ENCODE measurements at places on chromosomes 1 and 21. TPM values are rescaled to one million over a fixed set of nuclear protein-coding genes. Genes with fewer than 3 reads are reported as not detected.

GRCh38 chr1:25747046-25747719 lies 52.8 kb upstream of the SELENON start:
- no peak for DNase-seq

DNA sequence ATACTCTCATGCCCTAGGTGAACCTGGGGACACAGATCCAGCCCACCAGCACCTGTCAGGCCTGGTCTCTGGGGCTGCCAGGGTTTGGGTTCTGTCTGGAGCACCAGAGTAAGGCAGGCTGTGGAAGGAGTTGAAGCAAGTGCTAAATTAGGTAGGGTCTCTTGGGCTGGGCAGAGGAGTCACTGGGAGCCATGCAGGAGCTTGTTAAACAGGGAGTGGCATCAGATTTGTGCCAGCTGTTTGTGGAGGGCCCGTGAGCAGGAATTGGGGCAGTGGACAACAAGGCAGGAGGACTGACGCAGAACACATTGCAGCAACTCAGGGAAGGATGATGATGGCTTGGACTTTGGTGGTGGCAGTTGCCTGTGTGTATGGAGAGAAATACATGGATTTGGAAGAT lies 56.3 kb downstream of the PTPRF start:
- DNase-seq: no peak

DNA sequence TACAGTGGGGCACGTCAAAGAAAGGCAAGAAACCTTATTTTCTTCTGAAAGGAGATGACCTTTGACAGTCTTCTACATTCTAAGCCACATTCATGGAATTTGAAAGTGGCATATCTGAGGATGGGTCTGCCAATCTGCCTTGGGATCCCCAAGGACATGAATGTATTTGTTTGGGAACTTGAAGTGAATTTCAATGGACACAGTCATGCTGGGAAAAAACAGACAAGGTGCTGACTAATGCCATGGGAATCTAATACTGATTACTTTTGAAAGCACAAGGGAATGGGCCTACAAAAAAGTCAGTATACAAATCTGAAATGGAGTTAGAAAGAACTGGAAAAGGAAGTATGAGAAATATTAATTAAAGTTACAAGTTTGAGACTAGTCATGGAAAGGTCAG lies 128.8 kb downstream of the KCNJ6 start:
- DNase-seq: no peak

GRCh38 chr1:236064674-236065508 lies at the start of gene NID1:
TSS of gene NID1 (minus strand) at chr1:236065090. CDS start at chr1:236065079, 11 bp downstream.
- peak; percentile 56 for DNase-seq

DNA sequence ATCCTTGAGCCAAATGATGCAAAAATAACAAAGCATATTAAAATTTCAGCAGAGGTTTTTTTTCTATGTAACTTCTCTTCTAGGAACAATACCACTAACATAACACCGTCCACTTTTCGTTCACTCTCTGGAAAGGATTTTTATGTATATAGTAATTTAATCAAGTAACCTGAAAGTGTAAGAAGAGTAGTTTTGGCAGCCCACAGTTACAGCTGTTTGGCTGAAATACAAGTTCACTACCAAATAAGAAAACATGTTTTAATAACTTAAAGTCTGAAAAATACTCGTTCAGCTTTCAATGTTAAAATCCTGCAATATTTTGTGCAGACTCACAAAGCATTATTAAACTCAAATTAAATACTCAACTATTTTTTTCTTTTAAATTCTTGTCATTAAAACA lies 896.8 kb upstream of the ADGRL4 start:
- DNase-seq: no peak

DNA sequence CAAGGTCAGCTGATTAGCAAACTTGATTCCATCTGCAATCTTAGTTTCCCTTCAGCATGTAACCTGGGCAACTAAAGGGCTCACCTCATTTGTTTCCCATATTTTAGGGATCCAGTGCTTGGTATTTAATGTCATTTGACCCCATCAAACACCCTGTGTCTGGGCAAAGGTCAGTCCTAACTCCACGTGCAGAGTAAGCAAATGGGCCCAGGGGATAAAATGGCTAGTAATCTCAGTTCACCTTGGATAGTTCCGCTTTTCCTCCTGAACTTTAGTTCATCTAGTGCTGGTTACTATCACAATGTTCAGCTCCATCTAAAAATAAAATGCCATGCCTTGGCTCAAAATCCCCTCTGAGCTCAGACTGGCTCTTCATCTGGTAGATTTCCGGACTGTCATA lies 19.5 kb downstream of the PRKAB2 start:
- no peak for DNase-seq

- DNase-seq: peak; percentile 66
These were observed 18.9 kb upstream of the BTG2 start for GRCh38 chr1:203286161-203286984.

GRCh38 chr21:24903994-24904635 lies 703.2 kb downstream of the MRPL39 start:
- DNase-seq: no peak

DNA sequence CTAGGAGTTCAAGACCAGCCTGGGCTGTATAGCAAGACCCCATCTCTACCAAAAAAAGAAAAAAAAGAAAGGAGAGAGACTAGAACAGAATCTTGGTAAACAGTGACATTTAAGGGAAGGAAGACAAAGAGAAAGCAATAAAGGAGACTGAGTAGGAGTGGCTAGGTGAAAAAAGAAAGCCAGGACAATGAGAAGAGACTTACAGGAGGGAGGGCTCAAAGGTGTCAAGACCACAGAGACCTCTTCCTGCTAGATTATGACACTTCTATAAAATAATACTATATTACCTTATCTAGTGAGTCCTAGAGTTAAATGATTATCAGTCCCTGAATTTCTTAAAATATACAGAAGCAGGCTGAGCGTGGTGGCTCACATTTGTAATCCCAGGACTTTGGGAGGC lies 10.1 kb upstream of the EPRS1 start:
- DNase-seq: no peak

GRCh38 chr1:9505143-9505542 lies 34.1 kb upstream of the SLC25A33 start:
- no peak for DNase-seq

GRCh38 chr1:173355281-173356031 lies 121.7 kb upstream of the PRDX6 start:
- DNase-seq: no peak

The LAMTOR5 gene
- total RNA-seq: 146 TPM

The TSSK3 gene
- total RNA-seq: 0.99 TPM

The BEND5 gene
- 0.57 TPM for total RNA-seq

The CLCNKB gene
- total RNA-seq: not detected

The OR6N1 gene
- total RNA-seq: not detected

The KHDC4 gene
- total RNA-seq: 42.5 TPM

The APP gene
- total RNA-seq: 506 TPM

The FAAH gene
- total RNA-seq: 117 TPM

All from colonic mucosa (tissue), 4 donors.